ENCODE measurements at places on chromosomes 2 and 18. TPM values are rescaled to one million over a fixed set of nuclear protein-coding genes. Genes with fewer than 3 reads are reported as not detected.

GRCh38 chr2:30231996-30232800 is 864 bp downstream of the LBH start:
- DNase-seq, result peak; percentile 71

NXPH2 gene
- not detected for polyA plus RNA-seq

- no peak for DNase-seq
Observed at GRCh38 chr18:7950380-7951136, 383.4 kb downstream of the PTPRM start.

GAL3ST2 gene
- polyA plus RNA-seq, result not detected

GRCh38 chr18:62739911-62740310 is 24.6 kb downstream of the PHLPP1 start:
- no peak for DNase-seq

- no peak for DNase-seq
Observed at GRCh38 chr2:111944531-111945210, 46.3 kb downstream of the MERTK start.

- no peak for DNase-seq
Observed at GRCh38 chr18:76264198-76264875, 230.7 kb downstream of the ZNF516 start.

RBM44 gene
- polyA plus RNA-seq, result 0.13 TPM

- no peak for DNase-seq
Observed at GRCh38 chr18:29084120-29084519, 907.2 kb upstream of the CDH2 start.

DNA sequence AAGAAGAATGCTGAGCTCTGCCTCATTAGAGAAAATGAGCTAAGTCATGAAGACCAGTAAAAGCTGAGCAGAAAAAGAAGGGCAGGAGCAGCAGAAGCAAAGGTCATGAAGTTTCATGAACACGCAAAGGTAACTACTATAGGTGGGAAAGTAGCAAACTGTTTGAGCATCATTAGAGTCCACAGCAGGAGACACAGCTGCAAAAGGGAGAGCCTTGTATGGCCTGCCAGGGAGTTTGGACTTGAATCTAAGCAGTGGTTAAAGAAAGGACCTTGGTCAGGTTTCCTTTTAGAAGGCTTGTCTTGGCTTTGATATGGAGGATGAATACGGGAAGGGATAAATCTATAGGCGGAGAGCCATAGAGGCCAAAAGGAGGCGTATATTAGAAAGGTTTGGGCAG is 34.0 kb downstream of the DAPL1 start:
- DNase-seq, result no peak

TMEM169 gene
- 0.15 TPM for polyA plus RNA-seq

GRCh38 chr2:25805987-25806386 is 72.3 kb downstream of the ASXL2 start:
- DNase-seq, result no peak

EIF2B4 gene
- polyA plus RNA-seq, result 60.4 TPM

- no peak for DNase-seq
Observed at GRCh38 chr18:3340015-3340681, 78.2 kb downstream of the MYL12B start.

FSHR gene
- polyA plus RNA-seq, result not detected

DNA sequence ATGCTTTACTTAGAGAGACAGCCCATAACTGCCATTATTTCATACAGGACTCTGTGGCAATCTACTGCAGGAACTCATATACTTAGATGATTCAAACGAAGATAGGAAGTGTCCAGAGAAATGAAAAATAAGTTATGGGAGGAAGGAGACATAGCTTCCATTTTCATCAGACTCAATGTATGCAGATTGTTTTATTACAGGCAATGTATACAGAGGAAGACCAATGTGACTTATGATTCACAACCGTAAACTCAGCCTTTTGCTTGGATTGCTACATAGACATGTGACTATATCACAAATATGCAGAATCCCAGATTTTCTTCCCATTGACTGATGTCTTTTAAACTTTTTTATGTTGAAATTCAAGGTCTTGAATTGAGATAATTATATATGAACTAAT is 793.4 kb downstream of the SATB2 start:
- DNase-seq, result no peak

GRCh38 chr2:39407516-39408296 is 29.4 kb downstream of the MAP4K3 start:
- no peak for DNase-seq

DNA sequence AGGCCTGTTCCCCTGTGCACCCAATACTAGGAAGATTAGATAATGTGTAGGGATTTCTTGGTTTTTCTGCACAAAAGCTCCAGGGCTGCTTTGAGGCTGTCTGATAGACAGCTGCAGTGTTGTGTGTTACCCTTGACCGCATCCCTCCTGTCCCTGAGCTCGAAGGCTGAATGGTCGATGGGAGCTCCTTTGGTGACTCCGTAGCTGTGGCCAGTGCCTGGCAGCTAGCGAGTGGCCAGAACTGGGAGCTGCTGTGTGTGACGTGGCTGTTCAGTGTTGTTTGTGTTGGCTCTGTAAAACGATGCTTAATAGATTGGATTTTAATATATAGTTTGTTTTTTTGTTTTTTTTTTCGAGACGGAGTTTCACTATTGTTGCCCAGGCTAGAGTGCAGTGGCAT is 170.0 kb downstream of the AGAP1 start:
- DNase-seq, result no peak

Measured in heart right ventricle (tissue), 16 donors.